ENCODE measurements at places on chromosomes 1 and 21.

DNA sequence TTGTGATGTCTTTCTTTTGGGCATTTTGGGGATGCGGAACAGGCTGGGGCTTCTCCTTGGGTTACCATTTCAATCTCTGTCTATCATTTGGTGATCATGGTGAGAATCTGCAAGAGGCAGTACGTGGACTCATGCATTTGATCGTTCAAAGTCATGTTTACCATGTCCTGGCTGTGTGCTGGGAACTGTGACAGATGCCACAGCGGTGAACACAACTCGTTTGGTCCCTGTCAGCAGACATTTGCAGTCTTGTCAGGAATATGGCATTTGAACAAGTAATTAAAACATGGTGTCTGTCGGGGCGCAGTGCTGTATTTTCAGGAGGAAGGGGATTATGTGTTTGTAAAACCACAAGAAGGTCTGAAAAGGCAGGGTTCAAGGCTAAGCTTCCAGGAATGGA is 103.3 kb upstream of the IGSF21 start:
- DNase-seq = no peak

- no peak for DNase-seq
Observed at GRCh38 chr1:41571041-41571440, 86.6 kb upstream of the EDN2 start.

DNA sequence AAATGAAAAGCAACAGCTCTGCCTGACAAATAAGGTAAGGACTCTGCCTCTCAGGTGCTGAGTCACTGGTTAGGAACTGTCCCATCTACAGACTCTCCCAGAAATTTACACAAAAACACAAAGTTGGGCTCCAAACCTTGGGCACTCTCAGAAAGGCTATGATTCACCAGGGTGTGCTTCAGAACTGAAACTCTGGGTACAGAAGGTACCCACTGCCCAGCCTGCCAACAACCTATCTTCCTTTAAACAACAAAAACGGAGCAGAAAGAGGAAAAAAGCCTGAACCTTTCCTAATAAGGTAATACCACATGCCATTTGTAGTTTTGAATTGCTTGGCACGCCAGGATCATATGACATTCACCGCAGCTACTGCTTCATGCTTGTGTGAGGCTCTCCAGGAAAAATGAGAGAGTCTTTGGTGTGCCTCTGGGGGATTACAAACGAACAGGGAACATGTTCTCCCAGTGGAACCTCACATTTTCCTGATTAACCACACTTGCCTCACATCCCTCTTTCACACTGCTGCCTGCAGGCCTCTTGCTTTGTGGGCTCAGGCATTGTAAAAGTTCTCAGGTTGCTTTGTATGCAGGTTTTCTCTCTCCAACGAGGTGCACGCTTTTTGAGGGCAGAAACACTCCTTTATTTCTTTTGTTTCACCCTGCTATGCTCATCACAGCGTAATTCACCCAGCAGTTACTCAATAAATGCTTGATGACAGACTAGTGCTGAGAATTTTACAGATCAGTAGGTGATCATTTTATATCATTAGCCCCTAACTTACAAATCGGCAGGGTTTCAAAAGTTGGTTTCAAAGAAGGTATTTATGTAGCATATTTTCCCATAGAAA is 65.1 kb downstream of the GADD45A start:
- no peak for DNase-seq

DNA sequence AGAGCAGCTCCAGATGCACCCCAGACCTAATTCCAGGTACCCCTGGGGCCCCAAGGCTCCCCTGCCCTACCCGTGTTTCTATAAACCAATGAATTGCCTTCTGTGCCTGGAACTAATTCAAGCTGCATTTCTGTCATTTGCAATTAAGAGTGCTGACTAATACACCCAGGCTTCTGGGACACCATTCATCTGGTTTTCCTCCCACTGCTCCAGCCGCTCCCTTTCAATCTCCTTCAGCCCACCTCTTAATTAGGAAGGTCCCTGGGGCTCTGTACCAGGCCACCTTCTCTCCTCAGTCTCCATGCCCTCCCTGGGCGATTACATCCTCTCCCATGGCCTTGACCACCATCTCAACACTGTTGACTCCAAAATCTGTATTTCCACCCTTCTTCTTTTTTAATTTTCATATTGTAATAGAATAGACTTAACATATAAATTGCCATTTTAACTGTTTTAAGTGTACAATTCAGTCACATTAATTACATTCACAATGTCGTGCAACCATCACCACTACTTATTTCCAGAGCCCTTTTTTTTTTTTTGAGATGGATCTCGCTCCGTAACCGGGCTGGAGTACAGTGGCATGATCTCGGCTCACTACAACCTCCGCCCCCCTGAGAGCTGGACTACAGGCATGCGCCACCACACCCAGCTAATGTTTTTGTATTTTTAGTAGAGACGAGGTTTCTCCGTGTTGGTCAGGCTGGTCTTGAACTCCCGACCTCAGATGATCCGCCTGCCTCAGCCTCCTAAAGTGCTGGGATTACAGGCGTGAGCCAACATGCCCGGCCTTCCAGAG is 9.2 kb upstream of the GJB3 start:
- DNase-seq = no peak

DNA sequence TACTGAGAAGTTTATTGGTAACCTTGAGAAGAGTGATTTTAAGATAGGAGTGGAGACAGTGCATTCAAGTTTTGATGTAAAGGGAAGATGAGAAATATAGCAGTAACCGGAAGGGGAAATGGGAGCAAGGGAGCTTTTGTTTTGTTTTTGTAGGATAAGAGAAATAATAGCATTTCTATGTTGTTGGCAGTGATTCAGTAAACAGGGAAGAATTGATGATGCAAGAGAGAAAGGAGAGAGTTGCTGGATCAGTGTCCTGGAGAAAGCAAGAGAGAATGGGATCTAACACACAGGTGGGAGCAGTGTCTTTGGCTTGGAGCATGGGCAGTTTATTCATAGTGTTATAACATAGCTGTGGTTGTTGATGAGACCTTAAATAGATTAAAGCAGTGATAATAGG is 56.4 kb downstream of the OSBPL9 start:
- no peak for DNase-seq
